Melanocyte of skin (primary cell): ENCODE measurements at places on chromosomes 11 and 22. TPM values are rescaled to one million over a fixed set of nuclear protein-coding genes. Genes with fewer than 3 reads are reported as not detected.

TSSK2 gene
- not detected in 2 replicates for total RNA-seq

SLC5A12 gene
- total RNA-seq: not detected in 2 replicates

SAA2 gene
- total RNA-seq: not detected in 2 replicates

PDGFD gene
- 4.7 and 7.1 TPM in 2 replicates for total RNA-seq

SEZ6L gene
- not detected in 2 replicates for total RNA-seq

GPR83 gene
- not detected in 2 replicates for total RNA-seq

TBC1D10A gene
- total RNA-seq: 23.9 and 31.6 TPM in 2 replicates

FDXACB1 gene
- 5.7 and 6.0 TPM in 2 replicates for total RNA-seq

TRIM51 gene
- 1.3 and 1.5 TPM in 2 replicates for total RNA-seq

OR10V1 gene
- not detected in 2 replicates for total RNA-seq

ROM1 gene
- 0.31 and 1.00 TPM in 2 replicates for total RNA-seq

CD81 gene
- 247 and 260 TPM in 2 replicates for total RNA-seq

JHY gene
- 4.5 and 7.6 TPM in 2 replicates for total RNA-seq

GSTT2B gene
- 0.69 and 18.5 TPM in 2 replicates for total RNA-seq

P2RX3 gene
- total RNA-seq: under 0.01 TPM in 1 of 2 replicates, not detected in the other

MS4A15 gene
- total RNA-seq: not detected in 2 replicates
